NCI-H2081 (cell line): ENCODE measurements at places on chromosomes 13 and 19.

DNA sequence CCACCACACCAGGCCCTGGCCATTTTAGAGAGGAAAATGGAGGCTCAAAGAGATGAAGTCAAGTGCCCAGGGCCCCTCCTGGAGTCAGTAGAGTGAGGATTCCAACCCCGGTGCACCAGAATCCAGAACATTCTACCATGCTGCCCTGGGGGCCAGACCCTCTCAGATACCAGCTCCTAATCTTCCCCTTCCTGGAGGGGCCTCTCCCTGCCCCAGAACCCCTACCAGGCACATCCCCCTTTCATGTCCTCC, 11.1 kb downstream of the CAPN12 start:
- no peak for DNase-seq

- peak; percentile 2 for DNase-seq
Observed at GRCh38 chr19:36916991-36917390, 859 bp downstream of the ZNF568 start.

GRCh38 chr19:38728752-38729541, 15.3 kb downstream of the CAPN12 start:
- no peak for DNase-seq

GRCh38 chr19:53953383-53953782, 9.4 kb upstream of the CACNG8 start:
- no peak for DNase-seq

DNA sequence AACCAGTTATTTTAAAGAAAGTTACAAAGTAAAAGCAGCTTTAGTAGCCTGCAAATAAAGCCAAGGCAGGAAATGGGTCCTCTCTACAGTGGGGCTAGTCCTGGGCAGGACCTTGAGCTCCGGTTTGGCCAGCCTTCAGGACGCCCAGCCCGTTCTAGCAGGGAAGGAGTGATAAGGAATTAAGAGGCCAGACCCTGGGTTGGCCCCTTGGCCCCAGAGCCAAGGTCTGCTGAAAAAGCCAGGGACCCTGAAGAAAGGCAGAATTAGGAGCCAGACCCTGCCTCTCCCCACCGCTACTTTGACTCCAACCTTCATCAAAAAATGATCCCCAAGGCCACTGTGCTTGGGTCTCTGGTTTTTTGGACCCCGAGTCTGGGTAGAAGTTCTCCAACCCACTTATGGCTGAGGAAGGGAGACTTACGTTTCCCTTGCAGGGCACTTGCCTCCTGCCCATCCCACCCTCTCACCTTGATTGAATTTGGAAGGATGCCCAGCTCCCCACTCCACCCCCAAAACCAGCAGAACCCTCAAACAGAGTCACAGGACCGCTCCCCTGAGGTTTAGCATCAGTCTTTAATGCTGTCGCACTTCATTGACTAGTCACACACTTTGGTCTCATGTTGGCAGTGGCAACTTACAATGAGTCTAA, 3.9 kb downstream of the DNAJB1 start:
- DNase-seq, result no peak

DNA sequence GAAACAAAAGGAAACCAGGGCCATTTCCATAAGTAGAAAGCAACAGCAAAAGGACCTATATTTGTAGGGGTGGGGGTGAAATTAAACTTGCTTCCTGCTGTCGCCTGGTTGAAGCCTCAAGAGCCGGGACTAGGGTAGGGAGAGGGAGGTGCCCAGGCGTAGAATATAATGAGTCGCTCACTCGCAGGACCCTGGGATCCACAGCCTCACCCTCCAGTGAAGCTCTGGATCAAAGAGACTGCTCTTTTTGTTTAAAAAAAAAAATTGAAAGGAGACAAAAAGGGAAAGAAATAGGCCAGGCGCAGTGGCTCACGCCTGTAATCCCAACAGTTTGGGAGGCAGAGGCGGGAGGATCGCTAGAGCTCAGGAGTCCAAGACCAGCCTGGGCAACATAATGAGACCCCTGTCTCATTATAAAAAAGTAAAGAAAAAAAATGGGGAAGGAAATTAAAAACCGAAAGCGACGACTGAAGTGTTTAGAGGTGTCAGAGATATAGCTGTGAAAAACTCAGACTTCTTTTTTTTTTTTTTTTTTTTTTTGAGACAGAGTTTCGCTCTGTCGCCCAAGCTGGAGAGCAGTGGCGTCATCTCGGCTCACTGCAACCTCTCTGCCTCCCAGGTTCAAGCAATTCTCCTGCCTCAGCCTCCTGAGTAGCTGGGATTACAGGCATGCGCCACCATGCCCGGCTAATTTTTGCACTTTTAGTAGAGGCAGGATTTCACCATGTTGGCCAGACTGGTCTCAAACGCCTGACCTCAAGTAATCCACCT, 10.9 kb upstream of the ADGRE5 start:
- DNase-seq, result no peak

- DNase-seq, result no peak
Observed at GRCh38 chr13:91329733-91330132, 17.8 kb upstream of the MIR17HG start.

GRCh38 chr13:79645569-79645968, 164.6 kb downstream of the NDFIP2 start:
- DNase-seq, result peak; percentile 41
